Stimulated activated CD8-positive, alpha-beta memory T cell treated with anti-CD3 and anti-CD28 coated beads, Interleukin-2, amount 100 ng/mL, for 48 hours (primary cell): ENCODE measurements at places on chromosomes 1 and 21.
A peak's percentile ranks its signal among the peaks of the same experiment; 100 is the strongest.

DNA sequence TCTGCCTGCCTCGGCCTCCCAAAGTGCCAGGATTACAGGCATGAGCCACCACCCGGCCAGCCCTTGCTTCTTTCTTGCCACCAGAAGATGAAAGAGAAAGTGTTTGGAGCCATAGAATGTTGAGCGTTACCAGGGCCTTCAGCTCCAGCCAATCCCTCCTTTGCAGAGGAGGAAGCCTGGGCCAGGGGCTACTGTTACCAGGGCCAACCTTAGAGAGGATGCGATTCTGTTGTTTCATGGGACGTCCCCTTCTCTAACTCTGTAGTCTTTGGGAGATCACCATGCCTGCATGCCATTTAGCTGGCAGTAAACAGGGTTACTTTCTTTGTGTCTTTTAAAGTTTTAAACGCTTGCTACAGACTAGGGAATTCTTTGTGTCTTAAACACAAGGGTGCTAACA, 45.8 kb downstream of the CLDN14 start:
- DNase-seq, result no peak

DNA sequence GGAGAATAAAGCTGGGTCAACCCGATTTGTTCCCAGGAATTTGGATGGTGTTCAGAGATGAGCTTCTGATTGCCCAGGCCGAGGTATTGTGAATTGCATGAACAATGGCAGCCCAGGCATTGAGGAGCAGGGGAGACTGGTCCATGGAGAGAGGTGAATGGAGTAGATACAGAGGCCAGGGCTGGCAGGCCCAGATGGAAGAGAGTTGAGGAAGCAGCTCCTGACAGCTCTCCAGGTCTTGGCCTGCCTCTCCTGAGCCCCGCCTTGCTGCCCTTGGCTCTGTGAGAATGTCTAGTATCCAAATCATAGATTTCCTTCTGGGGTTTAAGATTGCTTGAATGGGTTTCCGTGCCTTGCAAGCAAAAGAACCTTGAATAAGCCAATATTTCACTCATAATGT, 11.5 kb downstream of the ABCA4 start:
- DNase-seq, result no peak

DNA sequence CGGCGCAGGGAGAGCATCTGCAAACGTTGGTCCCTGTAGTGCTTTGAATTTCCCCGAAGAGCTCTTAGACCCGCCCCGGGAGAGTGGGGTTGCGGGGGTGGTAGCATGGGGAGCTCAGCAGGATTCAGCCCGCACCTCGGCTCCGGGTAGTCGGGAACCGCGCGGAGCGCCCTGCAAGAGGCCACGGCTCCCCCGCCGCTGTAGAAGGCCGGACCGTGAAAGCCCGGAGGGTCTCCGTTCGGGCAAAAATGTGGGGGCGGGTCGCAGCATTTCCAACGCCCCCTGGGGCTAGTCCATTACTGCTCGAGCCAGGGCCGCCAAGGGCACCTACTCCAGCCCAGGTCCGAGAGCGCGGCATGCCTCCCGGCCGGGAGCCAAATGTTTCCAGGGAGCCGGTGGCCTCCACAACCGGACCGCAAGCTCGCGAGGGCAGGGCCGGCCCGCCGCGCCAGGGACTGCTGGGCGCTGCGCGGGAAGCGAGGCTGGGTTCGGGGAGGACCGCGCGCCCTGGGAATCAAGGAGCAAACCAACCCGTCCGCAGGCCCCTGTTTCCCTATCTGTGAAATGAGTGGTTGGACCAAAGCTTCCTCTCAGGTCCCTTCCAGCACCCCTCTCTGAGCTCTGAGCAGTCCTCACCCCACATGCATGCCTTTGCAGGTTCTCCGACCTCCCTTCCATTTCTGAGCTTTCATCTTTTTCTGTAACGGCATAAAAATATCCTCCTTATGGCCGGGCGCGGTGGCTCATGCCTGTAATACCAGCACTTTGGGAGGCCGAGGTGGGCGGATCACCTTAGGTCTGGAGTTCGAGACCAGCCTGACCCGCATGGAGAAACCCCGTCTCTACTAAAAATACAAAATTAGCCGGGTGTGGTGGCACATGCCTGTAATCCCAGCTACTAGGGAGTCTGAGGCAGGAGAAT, 775 bp upstream of the TMEM63A start:
- DNase-seq, result no peak

DNA sequence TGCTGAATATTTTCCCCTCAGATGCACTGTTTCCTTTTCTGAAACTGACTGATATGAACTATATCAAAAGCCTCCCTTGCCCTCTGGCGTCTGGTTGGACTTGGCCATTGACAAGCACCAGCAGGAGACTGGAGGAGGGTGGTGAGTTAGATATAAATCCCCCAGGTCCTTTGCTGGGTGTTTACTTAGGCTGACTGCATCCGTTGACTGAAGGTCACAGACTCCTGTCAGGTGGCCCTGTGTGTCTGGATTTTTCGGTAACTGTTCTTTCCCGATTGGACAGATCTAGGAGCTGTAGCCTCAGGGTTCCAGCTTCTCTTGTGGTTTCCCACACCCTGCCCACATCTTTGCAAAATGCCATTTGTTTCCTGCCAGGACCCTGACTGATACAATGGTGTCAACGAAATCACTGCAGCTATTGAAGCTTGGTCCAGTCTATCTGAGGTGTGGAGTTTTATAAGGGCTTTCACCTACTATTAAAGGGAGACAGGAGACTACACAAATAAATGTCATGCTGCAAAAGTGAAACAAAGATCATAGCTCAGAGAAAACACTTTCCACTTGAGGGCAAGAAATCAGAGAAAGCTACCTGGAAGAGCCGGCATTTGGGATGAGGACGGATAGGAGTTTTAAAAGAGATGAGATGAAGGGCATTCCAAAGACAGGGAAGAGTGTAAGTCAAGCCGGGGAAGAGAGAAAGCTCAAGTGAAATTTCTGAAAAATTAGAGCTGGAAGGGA, 1.5 kb upstream of the MAGI3 start:
- DNase-seq, result no peak

DNA sequence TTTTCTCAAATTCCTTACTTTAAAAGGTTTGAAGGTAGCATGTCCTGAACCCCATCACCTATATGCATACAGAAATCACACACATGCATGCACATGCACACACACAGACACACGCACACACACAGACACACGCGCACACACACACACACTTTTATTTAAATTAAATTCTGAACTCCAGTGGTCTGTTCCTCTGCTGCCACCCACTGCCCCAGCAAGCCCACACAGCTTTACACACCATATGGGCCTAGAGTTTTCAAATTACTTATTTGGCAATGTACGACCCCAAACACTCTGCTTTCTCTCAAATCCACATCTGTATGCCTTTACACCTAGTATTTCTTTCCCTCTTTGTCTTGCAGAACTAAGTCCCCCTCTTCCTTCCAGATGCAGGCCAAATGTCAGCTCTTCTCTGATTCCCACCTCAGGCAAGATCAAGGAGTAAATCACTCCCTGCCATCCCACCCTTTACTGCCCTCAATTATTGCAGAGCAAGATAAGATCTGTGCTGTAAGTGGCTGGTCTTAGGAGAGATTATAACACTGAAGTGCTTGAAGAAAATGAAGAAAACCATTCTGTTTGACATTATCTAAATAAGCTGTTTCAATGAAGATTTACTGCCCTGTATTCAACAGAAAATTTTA, 429.9 kb upstream of the CXADR start:
- no peak for DNase-seq

- DNase-seq, result no peak
Measured at GRCh38 chr1:3551711-3552110, 59.6 kb downstream of the MEGF6 start.

DNA sequence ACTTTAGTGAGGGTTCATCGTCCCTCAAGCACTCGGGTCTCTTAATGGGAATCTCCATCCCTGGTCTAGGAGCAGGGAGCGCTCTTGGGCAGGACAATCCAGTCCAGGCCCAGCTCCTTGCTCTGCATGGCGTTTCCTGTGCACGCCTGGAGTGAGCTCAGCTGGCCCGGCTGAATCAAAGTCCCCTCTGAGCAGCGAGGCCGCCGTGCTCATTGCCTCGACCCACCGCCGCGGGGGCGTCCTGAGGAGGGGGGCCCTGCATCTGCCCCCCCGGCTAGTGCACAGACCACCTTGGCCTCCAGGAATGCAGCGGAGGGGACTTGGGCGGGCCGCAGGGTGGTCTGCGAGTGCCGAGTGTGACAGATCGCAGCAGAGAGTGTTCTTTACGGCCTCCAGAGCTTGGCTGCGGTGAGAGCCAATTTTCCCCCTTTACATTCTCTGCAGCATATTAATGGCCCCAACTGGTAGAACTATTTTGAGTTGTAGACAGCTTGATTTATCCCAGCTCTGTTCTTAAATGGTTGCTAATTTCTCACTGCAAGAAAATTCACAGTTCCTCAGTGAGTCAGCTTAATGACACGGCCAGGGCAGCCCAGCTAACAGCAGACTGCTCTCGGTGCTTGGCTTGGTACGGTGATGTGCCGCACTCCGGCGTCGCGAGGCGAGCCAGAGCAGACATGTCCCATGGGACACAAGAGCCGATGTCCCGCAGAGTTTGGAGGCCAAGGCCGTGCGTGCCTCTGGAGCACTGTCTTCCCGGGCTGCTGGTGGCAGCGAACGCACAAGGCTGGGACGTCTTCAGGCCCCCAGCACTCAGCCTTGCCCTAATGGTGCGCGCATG, 39.8 kb downstream of the SNAP47 start:
- DNase-seq, result no peak

DNA sequence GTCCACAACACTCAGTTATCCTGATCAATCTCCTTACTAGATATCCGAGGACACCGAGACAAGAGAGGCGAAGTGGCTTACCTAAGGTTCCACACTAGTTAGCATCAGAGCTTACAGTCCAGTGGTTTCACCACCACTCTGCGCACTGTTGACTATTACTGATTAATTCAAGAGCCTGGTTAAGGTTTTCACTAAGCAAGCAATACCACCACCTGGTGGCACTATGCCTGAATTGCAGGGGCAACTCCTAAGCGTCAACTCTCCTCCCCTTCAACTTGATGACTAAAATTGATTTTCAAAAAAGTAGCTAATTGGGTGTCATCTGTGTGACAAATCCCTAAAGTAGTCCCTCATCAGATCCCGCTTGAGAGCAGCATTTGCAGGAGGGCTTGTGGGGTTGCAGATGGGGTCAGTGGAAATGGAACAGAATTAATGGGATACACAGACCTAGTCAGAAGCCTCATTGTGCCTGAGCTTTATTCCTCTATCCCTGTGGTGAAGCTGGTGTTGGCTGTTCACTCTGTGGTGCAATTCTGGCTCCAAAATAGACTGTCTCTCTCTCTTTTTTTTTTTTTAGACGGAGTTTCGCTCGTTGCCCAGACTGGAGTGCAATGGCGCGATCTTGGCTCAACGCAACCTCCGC, 9.1 kb downstream of the TTC22 start:
- peak; percentile 41 for DNase-seq

GRCh38 chr1:22576150-22576544, 12.9 kb downstream of the EPHA8 start:
- DNase-seq, result no peak
